ENCODE measurements at places on chromosomes 6 and 20. TPM values are rescaled to one million over a fixed set of nuclear protein-coding genes. Genes with fewer than 3 reads are reported as not detected.
A peak's percentile ranks its signal among the peaks of the same experiment; 100 is the strongest.

The SLC32A1 gene
- total RNA-seq = not detected

The COL9A1 gene
- not detected for total RNA-seq

The MAPK13 gene
- 66.0 TPM for total RNA-seq

GRCh38 chr6:121439475-121439874 lies 4.0 kb downstream of the GJA1 start:
- H3K27ac ChIP-seq = no peak overlapping the region
- H3K27me3 ChIP-seq = no peaks in the 10 kb centered on the region

DNA sequence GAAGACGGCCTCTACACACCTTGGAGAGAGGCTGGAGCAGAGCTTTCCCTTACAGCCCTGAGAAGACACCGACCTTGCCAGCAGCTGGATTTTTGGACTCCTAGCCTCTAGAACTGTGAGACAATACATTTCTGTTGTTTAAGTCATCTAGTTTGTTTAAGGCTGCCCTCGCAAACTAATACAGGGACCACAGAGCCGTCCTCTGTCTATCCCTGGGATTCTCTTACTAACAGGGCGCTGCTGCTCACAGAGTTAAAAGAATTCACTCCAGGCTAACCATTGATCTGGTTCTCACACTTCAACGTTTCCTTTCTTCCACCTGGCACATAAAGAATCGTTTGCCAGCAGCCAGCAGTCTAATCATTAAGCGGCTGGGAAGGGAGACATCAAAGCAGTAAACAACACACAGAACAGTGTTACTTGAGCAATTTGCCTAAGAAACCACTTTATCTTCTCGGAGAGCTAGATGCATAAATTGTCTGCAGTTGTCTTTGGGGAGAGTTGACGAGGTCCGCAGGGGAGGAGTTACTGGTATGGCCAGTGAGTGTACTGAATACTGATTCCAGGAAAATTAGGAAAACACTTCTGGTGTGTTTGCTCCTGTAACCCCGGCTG lies 103.5 kb upstream of the AKAP12 start:
- no peak for DNase-seq
- H3K27me3 ChIP-seq = no peaks in the 10 kb centered on the region
- no peaks in the 10 kb centered on the region for H3K4me1 ChIP-seq
- no peak overlapping the region for H3K27ac ChIP-seq
- no peak overlapping the region for H3K4me3 ChIP-seq

DNA sequence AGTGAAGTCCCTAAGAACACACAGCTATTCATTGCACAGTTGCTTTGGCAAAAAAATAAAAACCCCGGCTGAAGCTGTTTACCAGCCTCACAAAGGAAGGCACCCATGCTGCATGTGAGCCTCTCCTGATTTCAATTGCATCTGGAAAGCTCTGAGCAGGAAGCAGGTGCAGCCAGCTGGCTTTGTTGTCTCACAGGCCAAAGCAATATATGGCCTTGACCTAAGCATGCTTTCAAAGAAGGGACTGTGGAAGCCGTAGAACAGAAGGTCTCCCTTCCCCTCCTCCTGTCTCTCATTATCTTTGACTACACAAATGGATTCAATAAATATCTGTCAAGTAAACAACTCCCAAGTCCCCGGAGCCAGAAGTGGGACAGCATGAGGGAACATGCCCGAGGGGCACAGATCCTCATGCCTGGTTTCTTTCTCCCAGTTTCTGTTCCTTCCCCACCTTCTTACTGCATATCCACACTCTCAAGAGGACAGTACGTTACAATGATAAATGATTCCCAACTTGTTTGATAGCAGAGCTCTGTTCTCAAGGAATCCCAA lies 57.2 kb upstream of the PCSK2 start:
- DNase-seq = no peak
- H3K27me3 ChIP-seq = no peaks in the 10 kb centered on the region
- no peaks in the 10 kb centered on the region for H3K36me3 ChIP-seq
- H3K27ac ChIP-seq = no peak overlapping the region

- no peaks in the 10 kb centered on the region for H3K4me1 ChIP-seq
- no peaks in the 10 kb centered on the region for H3K36me3 ChIP-seq
- H3K27ac ChIP-seq = no peak overlapping the region
- no peak for DNase-seq
These were observed 174.6 kb downstream of the GJA10 start for GRCh38 chr6:90068703-90069523.

- no peaks in the 10 kb centered on the region for H3K4me1 ChIP-seq
- H3K36me3 ChIP-seq = no peaks in the 10 kb centered on the region
- no peak overlapping the region for H3K27ac ChIP-seq
- no peak overlapping the region for H3K4me3 ChIP-seq
- no peak for DNase-seq
- H3K27me3 ChIP-seq = no peaks in the 10 kb centered on the region
These were observed 86.7 kb downstream of the PACRG start for GRCh38 chr6:162814426-162814973.

DNA sequence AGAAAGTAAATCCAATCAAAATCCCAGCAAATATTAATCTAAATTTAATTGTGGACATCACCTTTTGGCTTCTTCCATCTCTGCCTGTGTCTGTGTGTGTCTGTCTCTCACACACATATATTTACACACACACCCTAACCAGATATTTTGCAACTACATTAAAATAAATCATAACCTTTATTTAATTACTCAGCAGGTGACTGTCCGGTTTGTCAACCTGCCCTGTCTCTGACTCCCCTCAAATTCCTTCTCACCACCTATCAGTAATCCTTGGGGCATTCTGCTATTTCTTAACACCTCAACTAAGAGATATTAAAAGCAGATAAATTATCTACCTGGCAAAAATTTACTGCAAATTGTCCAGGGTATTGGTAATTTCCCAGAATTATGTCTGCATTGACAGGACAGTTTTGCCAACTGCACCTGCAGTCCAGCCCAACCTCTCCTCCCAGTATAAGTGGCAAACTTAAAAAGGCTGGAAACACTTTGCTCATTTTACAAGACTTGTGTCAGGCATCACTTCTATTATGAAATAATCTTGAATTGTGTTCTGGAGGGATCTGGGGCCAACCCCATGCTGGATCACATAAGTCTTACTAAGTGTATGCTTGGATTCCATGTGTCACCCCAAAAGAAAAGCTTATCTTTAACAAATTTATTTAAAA lies 216.1 kb downstream of the GMDS start:
- H3K36me3 ChIP-seq = no peaks in the 10 kb centered on the region
- no peak overlapping the region for H3K4me3 ChIP-seq
- no peaks in the 10 kb centered on the region for H3K27me3 ChIP-seq
- no peaks in the 10 kb centered on the region for H3K4me1 ChIP-seq

GRCh38 chr6:75492386-75493153 lies 1.0 kb downstream of the FILIP1 start:
- H3K27me3 ChIP-seq = no peaks in the 10 kb centered on the region
- DNase-seq = no peak
- no peaks in the 10 kb centered on the region for H3K36me3 ChIP-seq
- H3K4me1 ChIP-seq = no peaks in the 10 kb centered on the region
- H3K4me3 ChIP-seq = peak overlapping the region; percentile 41
- peak overlapping the region; percentile 67 for H3K27ac ChIP-seq

Measured in Peyer's patch (tissue), 4 donors.